ENCODE measurements at places on chromosomes 1 and 21.

DNA sequence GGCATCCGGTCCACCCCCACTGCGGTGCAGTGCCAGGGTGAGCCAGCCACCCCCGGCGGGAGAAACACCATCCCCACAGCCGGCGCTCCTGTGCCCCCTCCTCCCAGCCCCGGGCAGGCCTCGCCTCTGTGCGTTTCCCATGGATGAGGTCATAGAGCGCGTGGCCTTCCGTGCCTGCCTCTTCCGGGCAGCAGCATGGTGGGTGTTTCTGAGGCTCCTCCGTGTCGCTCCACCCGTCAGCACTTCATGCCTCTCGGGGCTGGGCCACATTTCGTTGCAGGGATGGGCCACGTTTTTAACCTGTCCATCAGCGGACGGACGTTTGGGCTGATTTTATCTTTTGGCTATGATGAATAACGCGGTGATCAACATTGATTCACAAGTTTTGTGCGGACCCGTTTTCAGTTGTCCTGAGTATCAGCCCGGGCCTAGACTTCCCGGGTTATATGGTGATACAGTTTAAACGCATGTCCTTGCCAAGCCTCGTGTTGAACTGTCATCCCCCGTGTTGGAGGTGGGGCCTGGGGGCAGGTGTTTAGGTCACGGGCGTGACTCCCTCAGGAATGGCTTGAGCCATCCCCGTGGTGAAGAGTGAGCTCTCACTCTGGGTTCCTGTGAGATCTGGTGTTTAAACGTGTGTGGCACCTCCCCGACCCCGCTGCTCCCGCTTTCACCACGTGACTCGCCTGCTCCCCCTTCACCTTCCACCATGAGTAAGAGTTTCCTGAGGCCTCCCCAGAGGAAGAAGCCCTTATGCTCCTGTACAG is 64.8 kb downstream of the SLX9 start:
- no peak overlapping the region for H3K27ac ChIP-seq
- no peak for DNase-seq
- H3K27me3 ChIP-seq = no peaks in the 10 kb centered on the region

DNA sequence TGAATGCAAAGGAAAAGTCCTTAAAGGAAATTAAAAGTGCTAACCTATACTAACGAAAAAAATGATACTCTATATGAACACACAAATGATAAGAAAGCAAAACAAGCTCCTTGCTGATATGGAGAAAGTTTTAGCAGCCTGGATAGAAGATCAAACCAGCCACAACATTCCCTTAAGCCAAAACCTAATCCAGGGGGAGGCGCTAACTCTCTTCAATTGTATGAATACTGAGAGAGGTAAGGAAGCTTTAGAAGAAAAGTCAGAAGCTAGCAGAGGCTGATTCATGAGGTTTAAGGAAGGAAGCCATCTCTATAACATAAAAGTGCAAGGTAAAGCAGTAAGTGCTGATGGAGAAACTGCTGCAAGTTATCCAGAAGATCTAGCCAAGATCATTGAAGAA is 3.4 kb downstream of the KRTAP23-1 start:
- H3K27ac ChIP-seq = no peak overlapping the region
- no peaks in the 10 kb centered on the region for H3K27me3 ChIP-seq
- no peak for DNase-seq
- no peak overlapping the region for H3K4me3 ChIP-seq
- no peaks in the 10 kb centered on the region for H3K36me3 ChIP-seq
- H3K4me1 ChIP-seq = no peaks in the 10 kb centered on the region

GRCh38 chr1:201426479-201427310 is 5.2 kb upstream of the TNNI1 start:
- H3K4me1 ChIP-seq = no peaks in the 10 kb centered on the region
- H3K27me3 ChIP-seq = no peaks in the 10 kb centered on the region
- no peak overlapping the region for H3K27ac ChIP-seq
- no peak overlapping the region for H3K4me3 ChIP-seq
- no peaks in the 10 kb centered on the region for H3K36me3 ChIP-seq

DNA sequence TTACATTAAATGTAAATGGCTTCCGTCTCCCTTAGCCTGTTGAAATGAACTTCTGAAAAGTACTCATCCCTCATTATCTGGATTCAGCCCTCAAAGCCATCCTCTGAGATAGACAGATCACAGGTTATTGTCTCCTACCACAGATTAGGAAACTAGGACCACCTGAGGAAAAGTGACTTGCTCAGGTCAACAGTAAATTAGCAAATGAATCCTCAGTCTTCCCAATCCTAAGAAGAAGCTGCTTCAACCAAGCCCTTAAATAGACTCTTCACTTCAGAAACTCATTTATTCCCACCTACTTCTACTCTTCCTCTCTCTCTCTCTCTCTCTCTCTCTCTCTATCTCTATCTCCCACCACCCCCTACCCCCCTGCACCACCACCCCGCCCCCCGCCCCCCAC is 152.3 kb downstream of the DMRTA2 start:
- H3K27me3 ChIP-seq = no peaks in the 10 kb centered on the region
- no peak overlapping the region for H3K27ac ChIP-seq
- H3K4me1 ChIP-seq = no peaks in the 10 kb centered on the region
- no peak for DNase-seq

- no peak overlapping the region for H3K27ac ChIP-seq
- H3K36me3 ChIP-seq = no peaks in the 10 kb centered on the region
- no peak overlapping the region for H3K4me3 ChIP-seq
- H3K4me1 ChIP-seq = no peaks in the 10 kb centered on the region
Measured at GRCh38 chr21:38219049-38219628, 37.7 kb upstream of the KCNJ15 start.

DNA sequence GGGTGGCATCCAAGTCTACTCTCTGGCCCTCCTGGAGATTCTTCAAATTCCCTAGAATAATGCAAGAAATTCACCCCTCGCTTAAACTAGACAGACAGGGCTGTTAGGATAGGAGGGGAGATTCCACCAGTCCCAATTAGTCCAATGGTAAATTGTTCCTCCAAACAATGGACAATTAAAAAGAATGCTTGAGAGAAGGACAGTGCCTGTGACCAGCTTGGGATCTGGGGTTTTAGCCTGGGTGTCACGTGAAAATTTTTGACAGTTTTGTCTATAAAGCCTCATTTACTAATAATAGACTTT is 177.7 kb upstream of the RAB4A start:
- no peaks in the 10 kb centered on the region for H3K4me1 ChIP-seq
- H3K27ac ChIP-seq = no peak overlapping the region
- H3K4me3 ChIP-seq = no peak overlapping the region
- H3K27me3 ChIP-seq = no peaks in the 10 kb centered on the region

GRCh38 chr1:169517558-169518186 is 31.9 kb upstream of the SLC19A2 start:
- no peak overlapping the region for H3K4me3 ChIP-seq
- no peak overlapping the region for H3K27ac ChIP-seq
- H3K27me3 ChIP-seq = no peaks in the 10 kb centered on the region
- H3K36me3 ChIP-seq = no peaks in the 10 kb centered on the region

- H3K27ac ChIP-seq = peak overlapping the region; percentile 24
- H3K36me3 ChIP-seq = no peaks in the 10 kb centered on the region
- H3K4me1 ChIP-seq = peaks cover 35% of the 10 kb centered on the region
- peak; percentile 32 for DNase-seq
Measured at GRCh38 chr1:58968360-58968952, 184.6 kb upstream of the JUN start.

DNA sequence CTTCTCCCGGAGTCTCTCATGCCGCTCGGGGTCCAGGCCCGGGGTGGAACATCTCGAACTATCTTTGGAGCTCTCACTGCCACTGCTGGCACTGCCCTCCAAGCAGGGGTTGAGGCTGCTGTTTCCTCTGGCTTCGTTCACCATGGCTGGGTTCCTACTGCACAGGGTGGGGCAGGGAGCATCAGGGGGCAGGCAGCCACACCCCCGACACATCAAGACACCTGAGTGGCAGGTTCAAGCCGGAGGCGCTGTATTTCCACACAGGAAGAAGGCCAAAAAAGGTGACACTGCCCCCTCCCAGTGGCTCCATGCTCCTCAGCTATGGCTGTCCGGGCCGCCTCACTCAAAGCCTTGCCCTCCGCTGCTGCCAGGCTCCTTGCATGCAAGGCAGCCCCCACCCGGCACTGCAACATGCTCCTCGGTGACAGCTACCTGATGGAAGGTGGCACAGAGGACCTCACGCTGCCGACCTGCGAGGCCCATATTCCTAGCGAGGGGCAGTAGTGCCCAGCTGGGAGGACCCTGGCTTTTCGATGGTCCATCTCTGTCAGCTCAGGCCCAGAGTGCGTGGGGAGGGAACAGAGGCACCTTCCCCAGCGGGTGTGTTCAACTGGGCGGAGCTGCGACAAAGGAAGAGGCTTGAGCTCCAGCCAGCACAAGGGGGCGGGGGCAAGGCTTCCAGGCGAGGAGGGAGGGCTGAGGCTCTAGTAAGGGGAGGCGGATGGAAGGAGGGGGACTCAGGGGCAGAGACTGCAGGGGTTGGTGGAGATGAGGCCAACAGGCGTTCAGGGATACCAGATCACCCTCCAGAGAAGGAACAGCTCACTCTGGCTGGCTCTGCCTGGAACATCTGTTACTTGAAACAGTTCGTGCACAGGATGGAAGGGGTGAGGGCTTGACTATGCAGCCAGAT is 2.5 kb downstream of the MTHFR start:
- peak overlapping the region; percentile 41 for H3K27ac ChIP-seq
- H3K4me1 ChIP-seq = peaks cover 54% of the 10 kb centered on the region
- no peaks in the 10 kb centered on the region for H3K27me3 ChIP-seq
- peak; percentile 65 for DNase-seq
- peak overlapping the region; percentile 68 for H3K4me3 ChIP-seq

- no peaks in the 10 kb centered on the region for H3K27me3 ChIP-seq
- no peaks in the 10 kb centered on the region for H3K36me3 ChIP-seq
- no peak for DNase-seq
Measured at GRCh38 chr1:221418346-221418745, 323.5 kb downstream of the DUSP10 start.

DNA sequence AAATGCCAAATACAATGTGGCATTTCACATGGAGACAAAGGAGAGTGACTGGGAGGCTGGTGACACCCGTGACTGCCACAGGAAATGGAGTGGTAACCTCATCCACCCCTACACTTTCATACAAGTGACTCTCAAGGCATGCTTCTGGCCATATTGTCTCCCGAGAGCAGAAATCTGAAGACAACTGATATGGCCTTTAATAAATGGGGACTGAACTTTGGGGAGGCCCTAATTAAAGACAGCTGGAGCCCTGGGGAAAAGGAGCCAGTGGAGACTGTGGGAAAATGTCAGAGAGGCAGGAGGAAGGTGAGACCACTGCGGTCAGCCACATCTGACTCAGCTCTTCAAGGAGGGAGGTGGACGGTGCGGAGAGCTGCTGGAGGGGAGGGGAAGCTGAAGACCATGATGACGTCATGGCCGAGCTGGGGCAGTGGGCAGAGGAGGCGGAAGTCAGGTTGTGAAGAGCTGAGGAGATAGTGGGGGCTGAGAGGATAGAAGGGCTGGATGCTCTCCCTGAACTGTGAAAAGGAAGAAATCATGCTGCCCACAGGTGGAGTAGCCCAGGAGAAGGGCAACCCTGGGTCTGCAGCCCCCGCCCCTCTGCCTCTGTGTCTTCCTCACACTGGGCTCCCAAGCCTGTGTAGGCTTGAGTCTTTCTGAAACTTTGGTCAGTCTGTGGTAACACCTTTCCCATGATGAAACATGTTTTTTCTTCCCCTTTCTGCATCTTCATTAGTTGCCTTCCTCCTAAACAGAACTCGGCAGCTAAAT is 14.0 kb upstream of the NCF2 start:
- no peak overlapping the region for H3K27ac ChIP-seq
- H3K4me3 ChIP-seq = no peak overlapping the region

GRCh38 chr1:78490861-78491450 is at the start of gene PTGFR:
TSS of gene PTGFR (plus strand) at chr1:78490974. CDS start at chr1:78492744, 1,770 bp downstream.
- H3K36me3 ChIP-seq = no peaks in the 10 kb centered on the region
- H3K4me3 ChIP-seq = no peak within 1 kb of the TSS
- no peaks in the 10 kb centered on the region for H3K27me3 ChIP-seq
- no peak within 1 kb of the TSS for H3K27ac ChIP-seq
- no peaks in the 10 kb centered on the region for H3K4me1 ChIP-seq

DNA sequence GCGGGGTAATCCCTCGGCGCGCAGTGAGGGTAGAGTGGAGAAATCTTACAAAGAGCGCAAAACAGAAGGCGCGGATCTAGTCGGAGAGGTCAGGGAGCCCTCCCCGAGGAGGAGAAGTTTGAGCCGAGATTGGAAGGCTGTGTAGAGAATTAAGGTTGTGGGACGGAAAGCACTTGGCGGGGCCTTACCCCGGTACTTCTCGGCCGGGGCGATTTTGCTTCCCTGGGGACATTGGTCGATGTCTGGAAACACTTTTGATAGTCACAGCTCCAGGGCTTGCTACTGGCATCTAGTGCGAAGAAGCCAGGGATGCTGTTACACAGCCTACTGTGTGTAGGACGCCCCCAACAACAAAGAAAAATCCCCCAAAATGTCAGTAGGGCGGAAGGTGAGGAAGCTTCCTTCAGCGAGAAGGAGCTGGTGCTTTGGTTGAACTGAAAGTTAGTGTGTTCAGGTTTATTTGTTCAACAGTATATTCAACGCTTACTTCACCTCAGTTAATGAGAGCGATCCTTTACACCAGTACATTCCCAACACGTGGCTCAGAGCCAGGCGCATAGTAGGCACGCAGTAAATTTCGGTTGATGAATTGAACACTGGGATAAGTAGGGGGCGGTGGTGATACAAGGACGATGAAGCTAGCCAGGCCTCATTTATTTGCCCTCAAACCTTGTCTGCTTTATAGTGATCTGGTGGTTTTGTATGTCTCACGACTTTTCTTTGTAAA is 807 bp downstream of the CEP85 start:
- H3K4me1 ChIP-seq = peaks cover 26% of the 10 kb centered on the region
- peak overlapping the region; percentile 77 for H3K27ac ChIP-seq
- no peaks in the 10 kb centered on the region for H3K36me3 ChIP-seq
- DNase-seq = no peak
- H3K27me3 ChIP-seq = no peaks in the 10 kb centered on the region

GRCh38 chr1:202214089-202214843 is 20.7 kb downstream of the LGR6 start:
- H3K27me3 ChIP-seq = peaks cover 25% of the 10 kb centered on the region
- no peak for DNase-seq
- no peak overlapping the region for H3K27ac ChIP-seq

GRCh38 chr1:84919461-84919970 is 26.5 kb upstream of the LPAR3 start:
- no peaks in the 10 kb centered on the region for H3K36me3 ChIP-seq
- no peak for DNase-seq
- H3K4me3 ChIP-seq = no peak overlapping the region
- H3K27me3 ChIP-seq = no peaks in the 10 kb centered on the region
- H3K27ac ChIP-seq = no peak overlapping the region
- no peaks in the 10 kb centered on the region for H3K4me1 ChIP-seq

GRCh38 chr1:155208541-155209311 is at the start of gene MTX1:
TSS of gene MTX1 (plus strand) at chr1:155208695. CDS start at chr1:155208805, 110 bp downstream.
- DNase-seq = peak; percentile 91
- H3K4me3 ChIP-seq = peak within 1 kb of the TSS; percentile 68
- peaks cover 29% of the 10 kb centered on the region for H3K4me1 ChIP-seq
- no peaks in the 10 kb centered on the region for H3K27me3 ChIP-seq
- peak within 1 kb of the TSS; percentile 100 for H3K27ac ChIP-seq

DNA sequence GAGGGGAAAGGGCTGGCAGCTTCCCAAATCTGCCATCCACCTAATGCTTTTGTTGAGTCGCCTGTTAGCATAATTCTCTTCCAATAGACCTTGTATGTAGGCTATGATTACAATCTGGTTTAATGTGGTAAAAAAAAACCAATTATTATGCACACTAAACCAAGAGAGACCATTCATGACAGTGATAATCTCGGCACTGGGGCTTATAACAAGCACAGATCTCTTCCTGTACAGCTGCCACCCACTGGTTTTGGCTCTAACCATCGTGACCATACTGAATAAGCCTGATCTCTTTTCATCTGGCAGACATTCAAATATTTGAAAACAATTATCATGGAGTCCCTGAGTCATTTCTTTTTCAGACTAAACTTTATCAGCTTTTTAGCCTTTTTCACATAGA is 12.0 kb upstream of the SYT14 start:
- H3K27ac ChIP-seq = no peak overlapping the region
- no peak overlapping the region for H3K4me3 ChIP-seq
- DNase-seq = no peak
- H3K27me3 ChIP-seq = no peaks in the 10 kb centered on the region
- no peaks in the 10 kb centered on the region for H3K4me1 ChIP-seq
- H3K36me3 ChIP-seq = no peaks in the 10 kb centered on the region

Data from CD4-positive, alpha-beta memory T cell (primary cell).